ENCODE measurements at places on chromosomes 13 and 19. TPM values are rescaled to one million over a fixed set of nuclear protein-coding genes. Genes with fewer than 3 reads are reported as not detected.

GRCh38 chr13:109719962-109720646 lies 66.3 kb downstream of the IRS2 start:
- H3K27me3 ChIP-seq: no peaks in the 10 kb centered on the region
- H3K27ac ChIP-seq: no peak overlapping the region
- H3K4me3 ChIP-seq: no peak overlapping the region
- H3K36me3 ChIP-seq: no peaks in the 10 kb centered on the region

Gene SULT2B1
- 0.79 TPM for total RNA-seq

Gene KLHL1
- not detected for total RNA-seq

Gene ZNF492
- not detected for total RNA-seq

Gene CEACAM4
- total RNA-seq: not detected

DNA sequence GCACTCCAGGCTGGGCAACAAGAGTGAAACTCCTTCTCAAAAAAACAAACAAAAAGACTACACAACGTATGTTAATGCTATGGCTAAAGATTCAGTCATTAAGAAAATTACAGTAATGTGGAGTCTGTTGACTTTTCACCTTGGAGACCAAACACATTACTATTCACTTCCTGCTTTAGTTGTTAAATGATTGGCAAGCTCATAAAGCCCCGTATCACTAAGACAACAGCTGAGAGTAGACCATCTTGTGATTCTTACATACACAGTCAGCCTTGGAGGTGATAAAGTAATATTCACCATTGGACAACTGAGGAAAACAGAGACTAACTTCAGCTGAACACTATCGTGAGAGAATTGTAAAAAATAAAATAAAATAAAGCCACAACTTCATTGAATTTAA lies 86.5 kb downstream of the KCTD12 start:
- H3K36me3 ChIP-seq: no peaks in the 10 kb centered on the region
- H3K27me3 ChIP-seq: no peaks in the 10 kb centered on the region
- H3K27ac ChIP-seq: no peak overlapping the region
- no peak for DNase-seq
- H3K4me1 ChIP-seq: peaks cover 5% of the 10 kb centered on the region

DNA sequence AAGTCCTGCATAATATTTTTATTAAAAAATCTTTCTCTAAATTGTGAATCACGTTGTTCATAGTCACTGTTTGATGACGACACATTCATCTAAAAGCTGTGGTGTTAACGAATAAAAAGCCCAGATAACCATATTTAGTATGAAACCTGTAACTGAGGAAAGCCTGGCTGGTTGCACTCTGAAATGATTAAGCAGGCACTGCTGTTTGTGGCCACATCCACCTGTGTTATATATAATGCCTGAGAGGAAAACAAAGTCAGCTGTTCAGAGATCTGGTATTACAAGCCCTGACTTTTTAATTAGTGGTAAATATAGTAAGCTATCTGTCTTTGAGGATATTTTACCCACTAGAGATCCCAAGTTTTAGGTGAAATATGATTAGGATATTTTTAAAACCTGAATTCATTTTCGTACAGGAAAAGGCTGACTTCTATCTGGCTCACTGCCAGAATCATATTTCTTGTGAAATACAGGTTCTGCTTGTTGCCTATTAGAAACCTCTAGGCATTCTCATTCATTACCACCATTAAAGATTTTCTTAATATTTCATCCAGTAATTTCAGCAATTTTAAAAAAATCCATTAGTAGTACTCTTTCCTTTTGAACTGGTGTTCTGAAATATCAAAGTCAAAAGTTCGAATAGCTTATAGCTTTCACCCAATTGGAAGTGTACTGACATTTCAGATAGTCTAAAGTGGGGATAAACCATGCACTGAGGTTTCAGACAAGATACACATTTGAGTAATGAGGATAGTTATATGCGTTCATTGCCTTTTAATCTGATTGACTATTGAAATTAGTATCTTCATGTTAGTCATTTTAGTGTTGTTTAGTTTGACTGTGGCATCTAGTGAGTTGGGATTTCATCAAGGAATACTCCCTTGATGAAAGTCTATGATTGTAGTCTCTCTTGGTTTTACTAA lies 79.7 kb downstream of the LMO7 start:
- H3K27me3 ChIP-seq: no peaks in the 10 kb centered on the region
- H3K36me3 ChIP-seq: peaks cover 6% of the 10 kb centered on the region
- H3K4me1 ChIP-seq: peaks cover 33% of the 10 kb centered on the region

DNA sequence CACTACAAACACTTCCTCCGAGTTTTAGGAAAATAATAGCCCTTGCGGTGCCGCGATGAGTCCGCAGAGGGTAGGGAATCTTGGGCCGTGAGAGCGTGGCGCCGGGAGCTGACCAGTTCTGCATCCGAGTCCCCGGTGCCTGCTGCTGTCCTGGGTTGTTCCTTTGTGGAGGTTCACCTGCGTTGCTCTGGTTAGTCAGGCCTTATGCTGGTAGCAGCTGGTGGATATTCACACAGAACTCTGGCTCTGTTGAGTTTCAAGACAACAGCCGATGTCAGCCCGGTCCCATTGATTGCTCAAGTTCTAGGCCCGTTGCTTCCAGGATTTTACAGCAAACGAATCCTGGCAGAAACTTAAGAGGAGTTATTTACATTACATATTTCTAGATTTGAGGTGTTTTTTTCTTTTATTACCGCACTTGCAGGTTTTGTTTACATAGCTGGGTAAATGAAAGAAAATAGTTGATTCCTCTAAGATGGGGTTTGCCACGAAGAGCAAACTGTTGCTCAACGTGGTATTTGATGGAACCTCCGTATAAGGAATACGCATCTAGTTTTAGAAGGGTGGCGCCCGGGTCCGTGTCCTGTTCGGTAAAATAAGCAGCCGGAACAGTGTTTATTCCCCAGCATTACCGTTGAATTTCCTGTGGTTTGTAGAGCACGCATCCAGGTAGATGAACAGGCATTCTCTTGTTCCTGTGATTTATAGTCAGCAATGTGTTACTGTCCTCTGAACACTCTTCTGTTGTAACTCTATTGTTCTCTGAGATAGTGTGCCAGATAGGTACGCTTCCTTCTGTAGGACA lies 1.3 kb downstream of the CLDN10 start:
- H3K27me3 ChIP-seq: peaks cover 45% of the 10 kb centered on the region
- H3K36me3 ChIP-seq: no peaks in the 10 kb centered on the region
- H3K4me1 ChIP-seq: peaks cover 9% of the 10 kb centered on the region
- no peak overlapping the region for H3K27ac ChIP-seq

Gene PCSK4
- total RNA-seq: 24.0 TPM

GRCh38 chr19:18253716-18254115 lies 20.5 kb downstream of the IQCN start:
- peaks cover 30% of the 10 kb centered on the region for H3K27me3 ChIP-seq
- H3K4me3 ChIP-seq: no peak overlapping the region
- no peak overlapping the region for H3K27ac ChIP-seq
- H3K36me3 ChIP-seq: peaks cover 3% of the 10 kb centered on the region

Gene PGLYRP1
- not detected for total RNA-seq

Gene FUT6
- total RNA-seq: 0.32 TPM

- H3K4me3 ChIP-seq: no peak overlapping the region
- no peaks in the 10 kb centered on the region for H3K27me3 ChIP-seq
- DNase-seq: peak; percentile 44
Measured at GRCh38 chr13:23020246-23020843, 160.4 kb upstream of the SGCG start.

DNA sequence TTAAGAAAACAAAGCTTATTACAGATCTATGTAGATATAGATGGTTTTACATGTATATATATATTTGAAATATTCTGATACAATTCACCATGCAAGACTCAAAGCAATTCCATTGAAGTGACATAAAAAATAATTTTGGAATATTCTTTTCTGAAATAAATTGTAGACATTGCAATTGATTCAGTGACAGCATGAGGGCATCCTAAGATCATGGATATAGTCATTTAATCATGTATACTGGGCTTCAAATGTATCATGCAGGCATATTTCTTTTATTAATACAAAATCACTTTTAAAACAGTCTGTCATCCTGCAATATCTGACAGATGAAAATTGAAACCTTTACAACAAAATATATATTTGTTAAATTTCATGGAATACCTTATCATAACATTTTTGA lies 286.7 kb upstream of the SLITRK6 start:
- peaks cover 6% of the 10 kb centered on the region for H3K4me1 ChIP-seq
- H3K4me3 ChIP-seq: no peak overlapping the region
- no peak for DNase-seq
- no peak overlapping the region for H3K27ac ChIP-seq
- no peaks in the 10 kb centered on the region for H3K36me3 ChIP-seq
- no peaks in the 10 kb centered on the region for H3K27me3 ChIP-seq

GRCh38 chr13:109158383-109158782 lies 529.0 kb downstream of the MYO16 start:
- H3K36me3 ChIP-seq: no peaks in the 10 kb centered on the region
- no peak for DNase-seq
- peaks cover 4% of the 10 kb centered on the region for H3K27me3 ChIP-seq
- peaks cover 40% of the 10 kb centered on the region for H3K4me1 ChIP-seq
- no peak overlapping the region for H3K4me3 ChIP-seq

Gene FIZ1
- total RNA-seq: 31.7 TPM

GRCh38 chr13:43784496-43784895 lies 2.3 kb downstream of the ENOX1 start:
- H3K4me3 ChIP-seq: no peak overlapping the region
- DNase-seq: no peak
- no peaks in the 10 kb centered on the region for H3K36me3 ChIP-seq
- peaks cover 17% of the 10 kb centered on the region for H3K27me3 ChIP-seq
- no peak overlapping the region for H3K27ac ChIP-seq
- peaks cover 14% of the 10 kb centered on the region for H3K4me1 ChIP-seq

DNA sequence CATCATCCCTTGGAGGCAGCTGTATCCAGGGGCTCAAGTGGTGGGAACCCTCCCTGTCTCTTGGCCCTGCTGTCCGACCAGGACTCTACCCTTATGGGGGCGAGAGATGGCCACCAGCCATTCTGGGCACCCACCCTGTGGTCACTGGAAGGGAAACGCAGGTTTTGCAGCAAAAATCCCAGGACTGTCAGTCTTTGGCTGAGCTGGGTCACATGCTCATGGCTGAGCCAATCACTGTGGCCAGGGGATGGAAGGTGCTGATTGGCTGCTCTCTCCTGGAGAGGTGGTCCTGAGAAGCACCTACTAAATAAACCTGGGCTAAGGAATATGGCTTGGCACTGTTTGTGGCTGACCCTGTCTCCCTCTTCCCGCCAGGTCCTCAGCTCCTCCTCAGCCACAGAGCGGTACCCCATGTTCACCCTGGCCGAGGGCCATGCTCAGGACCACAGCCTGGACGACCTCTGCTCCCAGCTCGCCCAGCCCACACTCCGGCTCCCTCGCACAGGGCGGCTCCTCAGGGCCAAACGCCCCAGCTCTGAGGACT lies 8.9 kb downstream of the ATG4D start:
- no peaks in the 10 kb centered on the region for H3K27me3 ChIP-seq
- DNase-seq: no peak
- peaks cover 27% of the 10 kb centered on the region for H3K36me3 ChIP-seq
- H3K27ac ChIP-seq: no peak overlapping the region
- no peak overlapping the region for H3K4me3 ChIP-seq
- no peaks in the 10 kb centered on the region for H3K4me1 ChIP-seq

GRCh38 chr19:34639491-34640085 lies 37.4 kb downstream of the SCGB2B2 start:
- no peak overlapping the region for H3K4me3 ChIP-seq
- H3K4me1 ChIP-seq: no peaks in the 10 kb centered on the region
- H3K27me3 ChIP-seq: no peaks in the 10 kb centered on the region
- no peak for DNase-seq

Gene MPHOSPH8
- total RNA-seq: 33.1 TPM

DNA sequence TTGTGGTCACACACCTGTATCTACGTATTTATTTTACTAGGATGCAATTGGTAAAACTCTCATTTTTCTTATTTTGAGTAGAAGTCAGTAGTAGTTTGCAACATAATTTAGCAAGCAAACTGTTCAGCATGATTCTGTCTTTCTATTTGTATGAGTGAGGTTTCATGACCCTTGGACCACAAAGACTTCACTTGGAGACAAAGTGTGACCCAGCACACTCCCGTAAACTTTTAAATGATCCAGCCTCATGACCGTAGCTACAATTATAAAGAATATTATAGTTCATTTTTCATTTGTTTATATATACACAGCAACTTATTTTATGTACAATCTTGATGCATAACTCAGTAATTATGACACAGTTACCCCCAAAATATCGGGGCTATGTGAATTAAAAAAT lies 86.5 kb downstream of the ERCC5 start:
- no peak overlapping the region for H3K4me3 ChIP-seq
- no peak overlapping the region for H3K27ac ChIP-seq
- no peak for DNase-seq
- H3K36me3 ChIP-seq: no peaks in the 10 kb centered on the region

- H3K36me3 ChIP-seq: peaks cover 34% of the 10 kb centered on the region
- no peaks in the 10 kb centered on the region for H3K27me3 ChIP-seq
- H3K27ac ChIP-seq: peak overlapping the region; percentile 86
- peaks cover 21% of the 10 kb centered on the region for H3K4me1 ChIP-seq
Measured at GRCh38 chr13:99357131-99357596, 50.0 kb upstream of the GPR183 start.

Gene ITGBL1
- 0.07 TPM for total RNA-seq

DNA sequence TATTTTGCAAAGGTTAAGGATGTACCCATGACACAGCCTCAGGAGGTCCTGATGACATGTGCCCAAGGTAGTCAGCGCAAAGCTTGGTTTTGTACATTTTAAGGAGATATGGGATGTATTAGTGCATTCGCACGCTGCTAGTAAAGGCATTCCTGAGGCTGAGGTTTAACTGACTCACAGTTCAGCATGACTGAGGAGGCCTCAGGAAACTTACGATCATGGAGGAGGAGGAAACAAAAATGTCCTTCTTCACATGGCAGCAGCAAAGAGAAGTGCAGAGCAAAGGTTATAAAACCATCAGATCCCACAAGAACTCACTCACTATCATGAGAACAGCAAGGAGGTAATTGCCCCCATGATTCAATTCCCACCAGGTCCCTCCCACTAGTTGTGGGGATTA lies 1017.4 kb downstream of the EFNB2 start:
- H3K4me3 ChIP-seq: no peak overlapping the region
- H3K4me1 ChIP-seq: peaks cover 7% of the 10 kb centered on the region
- DNase-seq: no peak
- H3K36me3 ChIP-seq: peaks cover 6% of the 10 kb centered on the region
- no peaks in the 10 kb centered on the region for H3K27me3 ChIP-seq

Gene NPAS1
- total RNA-seq: 3.9 TPM

DNA sequence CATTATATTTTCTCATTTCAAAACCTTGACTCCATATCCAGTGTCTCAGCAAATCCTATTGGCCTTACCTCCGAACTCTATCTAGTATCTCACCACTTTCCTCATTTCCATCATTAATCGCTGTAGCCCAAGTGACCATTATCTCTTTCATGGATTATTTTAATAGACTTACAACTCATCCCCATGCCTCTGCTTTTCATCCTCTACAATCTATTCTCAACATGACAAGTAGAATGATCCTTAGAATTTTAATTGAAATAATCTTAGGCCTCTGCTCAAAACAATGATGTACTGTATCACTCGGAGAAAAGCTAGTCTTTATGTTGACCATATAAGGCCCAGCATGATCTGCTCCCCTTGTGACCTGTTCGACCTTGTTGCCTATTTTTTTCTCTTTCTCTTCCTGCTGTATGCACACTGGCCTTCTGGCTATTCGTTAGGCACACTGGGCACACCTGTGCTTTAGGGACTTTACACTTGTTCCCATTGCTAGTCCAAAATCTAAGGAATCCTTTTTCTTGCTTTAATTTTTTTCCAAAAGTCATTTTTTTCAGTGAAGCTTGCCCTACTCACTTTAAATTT lies 21.4 kb downstream of the DNAJC15 start:
- H3K27me3 ChIP-seq: no peaks in the 10 kb centered on the region
- H3K27ac ChIP-seq: peak overlapping the region; percentile 86
- H3K36me3 ChIP-seq: peaks cover 20% of the 10 kb centered on the region
- H3K4me1 ChIP-seq: peaks cover 60% of the 10 kb centered on the region
- no peak for DNase-seq

GRCh38 chr13:92390217-92390616 lies 836.4 kb upstream of the GPC6 start:
- H3K4me3 ChIP-seq: no peak overlapping the region
- H3K36me3 ChIP-seq: no peaks in the 10 kb centered on the region
- H3K27me3 ChIP-seq: no peaks in the 10 kb centered on the region
- DNase-seq: no peak
